ENCODE measurements at places on chromosomes 6 and 20.

DNA sequence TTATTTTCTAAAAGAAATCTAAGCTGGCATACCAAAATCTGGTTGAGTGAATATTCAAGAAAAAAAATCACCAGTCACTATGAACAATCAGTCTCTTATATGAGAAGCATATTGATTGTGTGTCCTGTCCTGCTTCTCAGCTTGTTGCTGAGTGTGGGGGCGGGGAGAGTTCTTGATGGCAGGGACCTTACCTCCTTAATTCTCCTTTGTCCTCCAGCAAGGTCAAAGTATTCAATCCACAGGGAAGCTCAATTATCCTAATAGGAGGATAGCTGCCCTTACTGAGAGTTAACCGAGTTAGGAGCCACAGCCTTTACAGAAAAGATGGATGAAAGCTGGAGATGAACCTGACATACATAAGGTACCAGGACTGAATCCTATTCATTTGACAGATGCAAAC, 154.0 kb downstream of the LY86 start:
- no peak for DNase-seq

DNA sequence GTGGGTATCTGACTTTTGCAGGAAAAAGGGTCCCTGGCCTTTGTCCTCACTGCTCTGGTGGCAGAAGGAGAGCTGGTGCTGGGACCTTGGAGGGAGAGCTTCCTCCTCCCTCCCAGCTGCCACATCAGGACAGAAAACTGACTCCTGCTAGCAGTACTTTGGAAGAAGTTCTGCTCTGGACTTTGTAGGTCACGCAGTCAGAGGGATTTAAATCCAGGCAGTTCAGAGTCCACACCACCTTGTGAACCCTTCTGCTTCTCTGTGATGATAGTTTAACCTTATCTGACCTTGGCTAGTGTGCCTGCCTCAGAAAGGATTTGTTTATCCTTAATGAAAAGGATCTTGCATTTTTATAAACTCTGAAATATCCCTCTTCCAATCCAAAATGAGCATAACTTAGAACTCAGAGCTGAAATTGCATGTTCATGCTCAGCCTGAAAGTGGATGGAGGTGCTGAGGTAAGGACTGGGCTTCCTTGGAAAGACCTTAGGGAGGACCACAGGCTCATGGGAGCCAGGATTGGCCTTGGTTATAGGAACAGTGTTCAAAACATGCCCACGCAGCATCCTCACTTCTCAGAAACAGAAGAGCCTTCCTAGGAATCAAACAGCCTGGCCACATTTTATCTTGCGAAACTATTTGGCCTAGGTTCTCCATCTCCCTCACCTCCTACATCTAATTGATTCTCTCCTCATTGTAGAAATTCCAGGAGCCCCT, 123.9 kb upstream of the SASH1 start:
- no peak for DNase-seq

DNA sequence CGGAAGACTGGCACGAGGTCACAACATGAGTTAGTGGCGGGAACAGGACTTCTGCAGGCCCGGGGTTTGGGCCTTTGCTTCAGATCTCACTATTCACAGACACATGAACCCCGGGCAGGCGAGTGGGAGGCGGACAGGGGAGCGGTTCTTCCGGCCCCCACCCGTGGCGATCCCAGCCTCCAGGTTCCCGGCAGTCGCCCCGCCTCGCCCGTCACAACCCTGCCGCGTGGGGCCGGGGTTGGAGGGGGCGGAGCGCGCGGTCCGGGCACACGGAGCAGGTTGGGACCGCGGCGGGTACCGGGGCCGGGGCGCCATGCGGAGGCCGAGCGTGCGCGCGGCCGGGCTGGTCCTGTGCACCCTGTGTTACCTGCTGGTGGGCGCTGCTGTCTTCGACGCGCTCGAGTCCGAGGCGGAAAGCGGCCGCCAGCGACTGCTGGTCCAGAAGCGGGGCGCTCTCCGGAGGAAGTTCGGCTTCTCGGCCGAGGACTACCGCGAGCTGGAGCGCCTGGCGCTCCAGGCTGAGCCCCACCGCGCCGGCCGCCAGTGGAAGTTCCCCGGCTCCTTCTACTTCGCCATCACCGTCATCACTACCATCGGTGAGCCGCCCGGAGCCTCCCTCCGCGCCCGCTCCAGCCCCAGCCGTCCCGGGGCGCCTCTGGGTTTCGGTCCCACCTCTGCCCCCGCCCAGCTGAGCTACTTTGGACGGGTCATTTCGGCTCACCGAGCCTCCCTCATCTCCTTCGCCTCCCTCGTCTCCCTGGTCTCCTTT, at the start of gene KCNK15:
TSS of gene KCNK15 (plus strand) at position 268 of the 769 bp plus-strand sequence. CDS start at position 314, 46 bp downstream.
- DNase-seq = peak; percentile 48

- no peak for DNase-seq
Observed at GRCh38 chr20:39453890-39454289, 491.7 kb downstream of the DHX35 start.

DNA sequence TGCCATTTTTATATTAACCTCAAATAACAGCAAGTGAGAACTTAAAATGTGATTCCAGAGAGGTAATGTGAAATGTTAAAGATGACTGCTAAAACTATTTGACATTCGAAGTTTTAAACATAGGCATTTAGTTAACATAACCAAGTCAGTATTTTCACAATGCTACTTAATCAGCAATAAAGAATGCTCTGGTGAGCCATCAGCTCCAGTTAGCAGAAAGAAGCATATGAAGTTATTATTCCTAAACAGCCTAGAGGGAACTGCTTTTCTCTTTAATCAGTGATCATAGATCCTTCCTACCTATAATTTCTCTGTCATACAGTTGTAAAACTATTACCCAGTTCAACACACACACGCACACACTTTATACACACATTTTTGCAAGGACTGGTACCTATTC, 60.1 kb downstream of the MMS22L start:
- DNase-seq = no peak

All from hematopoietic multipotent progenitor cell treated with erythropoietin and hydrocortisone succinate and interleukin-3 and kit ligand, for 4 days (in vitro differentiated cells).